NCI-H2107 (cell line): ENCODE measurements at places on chromosomes 16 and 17.

- DNase-seq = no peak
Measured at GRCh38 chr16:87240211-87241136, 76.7 kb downstream of the C16orf95 start.

DNA sequence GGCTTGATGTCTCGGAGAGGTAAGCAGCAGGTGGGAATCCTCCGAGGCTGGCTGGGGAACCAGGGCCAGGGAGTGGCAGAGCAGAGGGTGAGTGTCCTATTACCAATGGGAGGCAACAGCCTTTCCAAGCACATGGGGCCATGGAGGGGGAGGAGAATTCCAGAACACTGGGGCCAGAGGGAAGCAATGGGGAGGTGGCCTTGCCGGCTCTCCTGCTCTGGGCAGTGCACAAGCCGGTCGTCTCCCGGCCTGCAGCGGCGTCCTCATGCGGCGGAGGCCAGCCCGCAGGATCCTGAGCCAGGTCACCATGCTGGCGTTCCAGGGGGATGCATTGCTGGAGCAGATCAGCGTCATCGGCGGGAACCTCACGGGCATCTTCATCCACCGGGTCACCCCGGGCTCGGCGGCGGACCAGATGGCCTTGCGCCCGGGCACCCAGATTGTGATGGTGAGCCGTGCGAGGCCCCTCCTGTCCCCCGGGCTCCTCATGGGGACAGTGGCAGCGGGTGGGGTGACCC, 21.9 kb downstream of the SGSH start:
- DNase-seq = no peak

- no peak for DNase-seq
Measured at GRCh38 chr16:4663465-4663776, 29.9 kb upstream of the NUDT16L1 start.

GRCh38 chr17:57504208-57504607, 240.9 kb downstream of the CCDC182 start:
- DNase-seq = no peak

DNA sequence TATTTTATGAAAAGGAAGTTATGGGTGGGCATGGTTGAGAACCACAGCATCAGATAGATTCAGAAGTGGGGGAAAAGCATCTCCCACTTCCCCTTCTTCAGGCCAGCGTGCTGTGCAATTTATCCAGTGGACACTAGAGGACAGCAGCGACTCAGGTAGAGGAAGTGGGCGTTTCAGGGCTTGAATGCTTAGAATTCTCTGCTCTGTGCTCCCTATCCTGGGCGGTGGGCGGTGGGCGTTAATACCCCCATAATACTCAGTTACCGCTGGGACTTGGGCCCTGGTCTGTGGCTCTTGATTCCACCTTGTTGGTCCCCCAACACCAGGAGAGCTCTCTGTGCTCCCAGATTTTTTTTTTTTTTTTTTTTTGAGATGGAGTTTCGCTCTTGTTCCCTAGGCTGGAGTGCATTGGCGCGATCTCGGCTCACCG, 3.7 kb upstream of the LYZL6 start:
- DNase-seq = peak; percentile 48

DNA sequence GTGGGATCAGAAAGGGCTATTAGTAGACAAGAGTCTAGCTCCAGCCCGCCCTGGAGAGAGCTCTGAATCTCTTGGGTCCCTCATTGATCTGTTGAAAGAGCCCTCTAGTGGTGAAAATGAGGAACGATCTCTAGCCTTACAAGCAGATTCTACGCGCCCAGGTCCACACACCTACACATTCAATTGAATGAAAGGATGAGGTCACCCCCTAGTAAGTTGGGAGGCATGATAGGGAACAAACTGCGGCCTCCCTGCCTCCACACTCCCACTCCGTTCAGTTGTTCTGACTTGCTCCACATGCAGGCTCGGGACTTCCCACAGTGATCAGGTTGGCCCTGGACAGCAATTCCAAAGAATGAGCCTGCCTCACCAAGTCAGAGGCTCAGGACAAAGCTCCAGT, 2.9 kb upstream of the CACNG3 start:
- DNase-seq = peak; percentile 1
